ENCODE measurements at places on chromosomes 13 and 19.

GRCh38 chr19:41570639-41571112, 5.3 kb upstream of the CEACAM21 start:
- DNase-seq, result peak; percentile 91

GRCh38 chr19:51450730-51451307, 7.4 kb downstream of the SIGLEC8 start:
- DNase-seq, result no peak

DNA sequence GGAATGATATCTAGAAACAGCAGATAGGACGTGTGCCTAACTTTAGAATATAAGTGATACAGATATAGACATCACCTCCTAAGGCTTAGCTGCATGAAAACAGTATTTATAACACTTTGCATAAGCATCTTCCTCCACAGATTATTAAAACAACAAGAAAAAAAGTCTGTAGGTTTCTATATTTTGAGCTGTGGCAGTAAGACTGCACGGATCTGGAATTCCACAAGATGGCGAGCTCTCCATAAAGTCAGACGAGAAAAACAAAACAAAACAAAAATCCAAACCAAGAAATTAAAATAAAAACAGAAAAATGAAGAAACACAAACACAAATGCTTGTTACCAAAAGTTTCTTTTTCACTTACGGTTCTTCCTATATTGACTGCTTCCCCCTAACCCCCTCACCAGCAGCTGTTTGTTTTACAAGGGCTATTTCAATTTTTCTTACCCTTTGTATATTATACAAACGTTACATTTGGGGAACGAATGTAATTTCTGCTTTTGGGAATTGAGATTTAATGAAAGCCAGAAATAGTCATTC, 285.8 kb downstream of the MYO16 start:
- DNase-seq, result peak; percentile 62

GRCh38 chr19:38759590-38760003, 13.7 kb downstream of the LGALS7 start:
- DNase-seq, result peak; percentile 35

GRCh38 chr19:6185093-6185834, 49.8 kb downstream of the ACSBG2 start:
- DNase-seq, result no peak

GRCh38 chr19:827710-828321, at the start of gene AZU1:
AZU1 (plus strand) TSS chr19:827837; CDS start chr19:827847, 10 bp downstream.
- peak; percentile 71 for DNase-seq

- no peak for DNase-seq
These were observed 1.5 kb upstream of the GZMM start for GRCh38 chr19:542173-542866.

- no peak for DNase-seq
These were observed 82.1 kb downstream of the CHST8 start for GRCh38 chr19:33703821-33704220.

DNA sequence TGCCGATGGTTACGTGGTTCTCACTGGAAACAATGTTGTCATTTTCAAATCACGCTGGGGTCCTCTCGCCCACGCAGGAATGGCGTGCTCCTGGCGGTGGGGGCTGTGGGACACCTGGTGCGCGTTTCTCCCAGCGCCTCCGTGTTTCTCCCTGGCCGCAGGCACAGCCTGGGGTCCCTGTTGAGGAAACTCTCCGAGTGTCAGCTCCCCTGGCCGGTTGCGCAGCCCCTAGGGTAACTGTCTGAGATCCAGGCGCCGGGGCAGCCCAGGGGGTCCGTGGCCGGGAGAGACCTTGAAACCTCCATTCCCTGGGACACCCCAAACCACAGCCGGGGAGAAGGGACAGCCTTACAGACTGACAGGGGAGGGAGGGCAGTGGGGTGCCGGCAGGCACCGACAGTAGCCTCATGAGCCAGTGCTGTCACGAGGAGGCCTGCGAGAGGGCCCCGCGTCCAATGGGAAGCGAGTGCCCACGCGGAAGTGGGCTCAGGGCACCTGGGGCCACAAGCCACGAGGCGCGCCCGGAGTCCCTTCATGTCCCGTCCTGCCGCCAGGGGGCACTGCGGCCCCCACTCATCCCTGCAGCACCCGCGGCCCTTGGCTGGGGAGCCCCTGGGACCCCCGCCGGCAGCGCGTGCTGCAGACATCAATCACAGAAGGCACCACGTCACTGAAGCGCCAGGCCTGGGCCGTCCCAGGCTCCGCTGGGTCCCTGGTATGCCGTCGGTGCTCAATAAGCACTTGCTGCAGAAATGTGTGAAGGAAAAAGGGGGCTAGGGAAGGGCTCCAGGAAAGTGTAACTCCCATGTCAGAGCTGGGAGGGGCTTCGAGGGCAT, 9.5 kb downstream of the ADAMTSL5 start:
- peak; percentile 79 for DNase-seq

- peak; percentile 86 for DNase-seq
These were observed 12.9 kb upstream of the ZNF564 start for GRCh38 chr19:12564016-12564664.

Measured in suppressor macrophage (primary cell).